RWPE1 (cell line): ENCODE measurements at places on chromosomes 5 and 9.

DNA sequence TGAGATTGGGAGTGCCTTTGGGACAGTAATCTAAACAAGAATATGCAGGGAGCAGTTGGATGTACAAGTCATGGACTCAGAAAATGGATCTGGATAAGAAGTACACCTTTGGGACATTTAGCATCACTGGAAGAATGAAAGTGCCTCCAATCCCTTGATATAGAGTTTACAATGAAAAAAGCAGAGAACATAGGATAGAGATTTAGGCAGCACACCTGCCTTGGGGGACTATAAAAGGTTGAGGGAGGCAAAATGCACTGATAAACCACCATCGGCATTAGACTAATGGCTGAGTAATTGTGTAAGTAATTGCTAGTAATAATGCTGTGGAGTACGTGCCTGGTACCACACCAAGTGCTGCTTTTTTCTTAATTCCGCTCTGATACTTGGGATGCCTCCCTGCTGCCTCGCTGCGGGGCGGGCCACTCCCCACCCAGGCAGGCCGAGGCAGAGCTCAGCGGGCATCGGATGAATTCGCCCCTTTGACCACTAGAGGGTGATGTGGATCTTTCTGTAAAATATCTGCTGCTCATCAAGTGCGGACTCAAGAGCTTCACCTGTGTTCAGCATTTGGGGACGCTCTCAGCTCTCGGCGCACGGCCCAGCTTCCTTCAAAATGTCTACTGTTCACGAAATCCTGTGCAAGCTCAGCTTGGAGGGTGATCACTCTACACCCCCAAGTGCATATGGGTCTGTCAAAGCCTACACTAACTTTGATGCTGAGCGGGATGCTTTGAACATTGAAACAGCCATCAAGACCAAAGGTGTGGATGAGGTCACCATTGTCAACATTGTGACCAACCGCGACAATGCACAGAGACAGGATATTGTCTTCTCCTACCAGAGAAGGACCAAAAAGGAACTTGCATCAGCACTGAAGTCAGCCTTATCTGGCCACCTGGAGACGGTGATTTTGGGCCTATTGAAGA lies 99.9 kb downstream of the ANKRD18B start:
- peak; percentile 85 for DNase-seq

GRCh38 chr9:134671341-134672113 lies 29.9 kb downstream of the COL5A1 start:
- DNase-seq, result no peak

GRCh38 chr5:138647261-138647788 lies 72.1 kb upstream of the HSPA9 start:
- DNase-seq, result no peak

GRCh38 chr5:138504799-138505198 lies 38.2 kb downstream of the ETF1 start:
- DNase-seq, result peak; percentile 96

DNA sequence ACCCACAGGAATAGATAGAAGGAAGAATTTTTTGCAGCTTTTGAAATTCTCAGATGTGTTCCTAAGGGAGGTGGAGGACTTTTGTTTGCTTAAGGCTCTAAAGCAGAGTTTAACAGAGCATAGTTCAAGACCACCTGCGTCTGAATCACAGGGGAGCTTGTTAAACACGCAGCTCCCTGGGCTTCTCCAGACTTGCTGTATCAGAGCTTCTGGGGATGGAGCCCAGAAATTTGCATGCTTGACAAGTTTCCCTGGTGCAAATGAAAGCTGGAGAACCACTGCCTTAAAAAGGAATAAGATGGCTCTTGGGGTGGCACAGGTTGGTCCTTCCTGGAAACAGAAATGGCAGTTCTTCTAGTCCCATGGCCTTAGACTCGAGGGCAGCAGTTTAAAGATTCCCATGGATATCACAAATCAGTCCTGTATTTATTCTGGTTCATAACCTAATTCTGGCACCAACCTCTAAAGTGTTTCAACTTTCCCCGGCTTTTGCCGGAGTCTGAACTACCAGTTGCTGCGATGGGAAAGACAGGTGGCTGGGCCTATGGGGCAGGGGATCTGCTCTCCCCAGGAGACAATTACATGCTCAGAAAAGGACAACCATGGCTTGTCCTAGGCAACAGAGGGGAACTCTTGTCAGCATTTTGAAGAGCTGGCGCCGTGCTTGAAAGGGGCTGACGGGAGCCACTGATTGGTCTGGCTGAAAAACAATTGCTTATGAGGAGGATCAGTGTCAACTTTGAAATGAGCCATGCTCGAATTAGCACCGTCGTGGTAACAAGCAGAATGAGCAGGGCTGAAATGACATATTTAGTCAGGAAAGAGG lies 599.6 kb downstream of the CCDC171 start:
- no peak for DNase-seq

DNA sequence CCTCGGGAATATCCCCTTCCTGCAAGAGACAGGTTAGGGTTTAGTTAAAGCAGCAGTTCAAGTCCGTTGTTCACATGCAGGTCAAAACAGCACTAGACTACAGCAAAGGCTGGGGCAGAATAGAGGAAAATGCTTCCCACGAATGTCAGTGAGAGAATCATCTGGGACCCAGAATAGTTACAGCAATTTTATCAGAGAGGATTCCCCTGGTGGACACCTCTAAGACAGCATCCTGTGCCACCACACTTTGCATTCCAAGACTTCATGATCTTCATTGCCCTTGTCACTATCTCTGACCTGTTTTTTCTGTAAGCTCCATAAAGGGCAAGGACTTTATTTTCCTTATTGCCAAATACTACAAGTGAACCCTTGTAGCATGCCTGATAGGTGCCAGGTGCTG lies 12.9 kb downstream of the GRXCR2 start:
- DNase-seq, result no peak

- no peak for DNase-seq
These were observed 110.0 kb upstream of the DHFR start for GRCh38 chr5:80764786-80765185.

DNA sequence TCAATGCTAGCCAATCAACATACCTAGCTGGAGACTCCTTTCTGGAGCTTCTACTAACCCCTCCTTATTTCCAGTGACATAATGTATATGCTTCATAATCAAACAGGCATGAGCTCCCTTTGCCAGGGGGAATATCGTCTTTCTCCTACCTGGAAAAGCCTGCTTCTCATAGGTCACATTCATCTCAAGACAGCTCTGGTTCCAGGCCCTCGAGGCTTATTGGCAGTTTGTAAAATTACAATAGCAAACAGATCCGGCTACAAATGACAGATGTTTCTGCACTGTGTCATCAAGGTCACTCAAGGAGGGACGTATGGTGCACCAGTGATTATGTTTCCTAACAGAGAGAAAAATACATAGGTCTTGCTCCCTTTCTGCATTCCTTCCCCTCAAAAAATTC lies 140.0 kb downstream of the SAXO1 start:
- no peak for DNase-seq

GRCh38 chr9:137955224-137955570 lies 77.6 kb downstream of the CACNA1B start:
- DNase-seq, result no peak

GRCh38 chr5:60856066-60856465 lies 12.0 kb upstream of the ELOVL7 start:
- peak; percentile 70 for DNase-seq

DNA sequence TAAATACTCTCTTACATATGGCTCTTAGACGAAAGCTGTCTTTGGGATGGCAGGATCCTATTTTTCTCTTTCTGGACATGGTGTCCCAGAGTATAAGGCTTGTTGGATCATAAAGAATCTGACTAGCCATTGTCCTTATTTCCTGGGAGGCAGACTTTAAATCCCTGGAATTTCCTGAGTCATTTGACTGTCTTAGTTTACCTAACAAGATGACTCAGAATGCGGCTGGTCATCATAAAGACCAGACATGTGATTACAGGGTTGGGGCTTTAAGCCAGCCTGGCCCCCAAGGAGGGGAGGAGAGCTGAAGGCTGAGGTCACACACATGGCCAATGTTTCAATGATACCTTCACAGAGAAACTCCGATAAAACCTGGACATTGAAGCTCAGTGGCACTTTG lies 37.2 kb downstream of the FAM240B start:
- DNase-seq, result peak; percentile 94

- no peak for DNase-seq
These were observed 45.4 kb upstream of the FBXW11 start for GRCh38 chr5:172051643-172052339.

- peak; percentile 54 for DNase-seq
These were observed 50.6 kb downstream of the SIL1 start for GRCh38 chr5:139147483-139148087.

DNA sequence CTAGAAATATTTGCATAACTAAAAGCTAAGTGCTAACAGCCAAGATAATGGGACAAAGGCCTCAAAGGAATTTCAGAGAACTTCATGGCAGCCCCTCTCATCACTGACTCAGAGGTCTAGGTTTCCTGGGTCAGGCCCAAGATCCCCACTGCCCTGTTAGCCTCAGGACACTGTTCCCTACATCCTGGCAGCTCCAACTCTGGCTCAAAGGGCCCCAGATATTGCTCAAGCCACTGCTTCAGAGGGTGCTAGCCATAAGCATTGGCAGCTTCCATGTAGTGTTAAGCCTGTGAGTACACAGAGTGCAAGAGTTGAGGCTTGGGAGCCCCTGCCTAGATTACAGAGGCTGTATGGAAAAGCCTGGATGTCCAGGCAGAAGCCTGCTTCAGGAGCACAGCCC lies 998.1 kb downstream of the TLE1 start:
- DNase-seq, result no peak

- no peak for DNase-seq
These were observed 789 bp downstream of the SEMA6A start for GRCh38 chr5:116573702-116574366.

DNA sequence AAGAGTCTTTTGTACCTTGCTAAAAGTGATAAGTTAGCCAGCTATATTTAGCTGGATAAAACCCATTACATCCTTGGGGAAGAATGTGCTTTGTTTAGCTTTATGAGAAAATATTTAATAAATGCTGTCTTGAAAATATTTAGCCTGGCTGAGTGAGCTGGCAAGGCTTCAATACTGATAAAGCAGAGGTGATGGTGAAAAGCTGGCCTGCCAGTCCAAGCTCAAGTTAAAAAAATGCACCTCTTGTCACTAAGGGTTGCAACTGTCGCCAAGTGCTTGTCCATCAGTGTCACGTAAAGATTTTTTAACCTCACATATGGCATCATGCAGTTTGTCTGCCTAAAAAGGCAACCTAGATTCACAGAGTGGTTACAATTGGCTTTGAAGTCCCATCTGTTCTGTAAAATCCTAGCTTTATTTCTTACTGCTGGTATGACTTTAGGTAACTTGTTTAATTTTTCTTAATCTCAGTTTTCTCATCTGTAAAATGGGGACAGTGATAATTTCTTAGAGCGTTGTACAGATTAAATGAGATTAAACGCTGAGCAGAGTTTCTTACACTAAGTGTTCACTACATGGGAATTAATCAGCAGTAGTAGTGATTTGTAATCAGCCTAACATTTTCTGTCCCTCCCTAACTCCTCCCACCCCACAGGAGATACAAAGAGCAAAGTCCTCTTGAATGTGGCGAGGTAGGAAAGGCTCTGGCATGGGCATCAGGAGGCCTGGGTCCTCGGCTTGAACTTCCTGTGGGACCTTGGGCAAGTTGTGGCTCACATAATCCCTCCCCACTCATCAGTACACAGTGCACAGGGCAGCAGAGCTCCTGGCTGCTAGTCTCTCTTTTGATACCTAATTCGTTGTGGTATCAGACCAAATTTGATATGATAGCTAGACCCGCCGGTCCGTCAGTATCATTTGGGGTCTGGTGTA lies 48.7 kb downstream of the PIK3R1 start:
- no peak for DNase-seq

GRCh38 chr5:81253875-81254274 lies 20.8 kb downstream of the CKMT2 start:
- DNase-seq, result peak; percentile 44

DNA sequence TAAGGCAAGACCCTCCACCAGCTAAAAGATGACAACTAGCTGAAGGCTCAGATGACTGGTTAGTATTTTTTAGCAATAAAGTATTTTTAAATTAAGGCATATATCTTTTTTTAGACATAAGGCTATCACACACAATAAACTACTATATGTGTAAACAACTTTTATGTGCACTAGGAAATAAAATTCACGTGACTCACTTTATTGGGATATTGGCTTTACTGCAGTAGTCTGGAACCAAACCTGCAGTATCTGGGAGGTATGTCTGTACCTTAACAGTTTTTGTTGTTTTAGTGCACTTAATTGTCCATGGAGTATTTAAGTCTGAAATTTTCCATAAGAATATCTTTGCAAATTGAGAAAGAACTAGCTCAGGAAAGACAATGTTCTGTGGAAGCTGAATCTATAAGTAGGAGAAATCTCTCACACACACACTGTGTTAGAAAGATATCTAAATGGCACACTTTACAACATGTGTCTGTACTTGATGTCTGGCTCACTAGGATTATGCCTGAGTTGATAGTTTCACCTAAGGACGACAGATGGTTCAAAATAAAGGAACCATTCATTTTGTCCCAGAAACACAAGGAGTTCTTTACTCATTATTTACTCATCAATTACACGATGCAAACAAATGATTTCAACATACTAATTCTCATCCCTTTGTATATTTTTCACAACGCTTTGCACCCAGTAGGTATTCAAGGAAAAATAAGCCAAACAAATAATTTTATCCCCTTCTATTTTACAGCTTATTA lies 4.6 kb downstream of the RAPGEF6 start:
- no peak for DNase-seq

DNA sequence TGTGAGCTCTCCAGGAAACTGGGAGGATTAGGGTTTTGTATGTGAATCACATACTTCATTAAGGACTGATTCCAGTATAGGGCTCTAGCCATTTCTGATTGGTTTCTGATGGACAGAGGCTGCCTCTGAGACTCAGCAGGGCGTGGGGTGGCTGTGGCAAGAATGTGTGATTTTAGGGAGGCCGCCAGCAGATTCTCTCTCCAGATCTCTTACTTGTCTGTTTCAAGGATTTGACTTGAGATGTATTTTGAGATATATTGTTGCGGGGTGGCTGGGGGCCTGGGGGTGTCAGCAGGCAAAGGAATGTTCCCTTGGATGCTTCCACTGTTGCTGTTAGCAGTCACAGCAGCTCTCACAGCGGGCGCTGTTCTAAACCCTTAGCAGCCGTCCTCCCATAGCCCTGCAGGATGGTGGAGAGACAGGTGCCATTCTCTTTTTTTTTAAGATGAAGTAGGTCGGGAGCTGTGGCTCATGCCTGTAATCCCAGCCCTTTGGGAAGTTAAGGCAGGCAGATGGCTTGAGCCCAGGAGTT lies 8.0 kb upstream of the HNRNPAB start:
- no peak for DNase-seq

DNA sequence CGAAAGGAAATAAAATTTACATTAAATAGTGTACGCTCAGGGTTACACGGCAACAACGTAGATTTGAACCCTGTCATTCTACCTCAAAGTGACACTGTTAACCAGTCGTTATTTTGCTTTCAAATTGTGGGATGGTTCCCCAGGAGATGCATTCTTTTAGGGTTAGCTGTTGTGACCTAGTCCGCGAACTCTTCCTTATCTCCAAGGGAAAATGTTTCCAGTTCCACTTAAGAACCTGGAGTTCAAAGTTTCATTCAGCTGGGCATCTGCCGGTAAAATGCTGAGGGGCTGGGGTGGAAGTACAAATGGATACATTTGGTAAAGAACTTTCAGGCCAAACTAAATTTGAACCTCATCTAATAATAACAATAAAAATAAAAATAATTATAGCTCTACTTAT lies 264.6 kb downstream of the NR3C1 start:
- DNase-seq, result no peak

- no peak for DNase-seq
These were observed 102.3 kb upstream of the LMX1B start for GRCh38 chr9:126511411-126511810.

- no peak for DNase-seq
These were observed 87.6 kb downstream of the ADAMTS6 start for GRCh38 chr5:65394087-65394486.
